ENCODE measurements at places on chromosomes 11 and 22.

GRCh38 chr11:112580864-112581263 is 320.2 kb upstream of the PLET1 start:
- no peak for DNase-seq

- peak; percentile 43 for DNase-seq
Measured at GRCh38 chr11:441418-442274, at the start of gene ANO9. TSS of gene ANO9 (minus strand) at chr11:442011. CDS start at chr11:441926, 85 bp downstream.

GRCh38 chr11:126282736-126283591 is at the start of gene TIRAP:
TSS of gene TIRAP (plus strand) at chr11:126283093. CDS start at chr11:126290895, 7,802 bp downstream.
- peak; percentile 86 for DNase-seq

DNA sequence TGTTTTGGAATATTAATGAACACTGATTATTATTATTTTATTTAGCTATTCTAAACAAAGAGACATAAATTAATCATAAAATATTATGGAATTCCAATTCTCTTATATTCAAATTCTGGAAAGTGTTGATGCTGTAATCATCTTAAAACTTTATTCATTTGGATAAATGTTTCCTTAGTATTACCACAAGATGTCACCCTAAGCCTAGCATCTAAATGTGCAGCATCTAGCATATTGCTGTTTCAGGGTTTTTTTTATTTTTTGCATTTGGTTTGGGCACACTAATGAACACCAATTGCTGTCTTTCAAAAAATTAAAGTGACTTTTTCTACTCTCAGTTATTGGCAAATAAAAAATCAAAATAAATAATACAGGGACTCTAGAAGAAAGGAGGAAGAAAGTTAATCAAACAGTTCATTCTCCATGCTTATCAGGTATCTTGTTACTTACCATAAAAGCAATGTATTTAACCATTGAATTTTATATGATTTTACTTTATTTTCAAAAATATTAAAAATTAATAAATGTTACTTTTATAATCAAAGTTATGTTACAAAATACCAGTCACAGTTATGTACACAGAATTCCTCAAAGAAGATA is 31.8 kb downstream of the DLG2 start:
- no peak for DNase-seq

DNA sequence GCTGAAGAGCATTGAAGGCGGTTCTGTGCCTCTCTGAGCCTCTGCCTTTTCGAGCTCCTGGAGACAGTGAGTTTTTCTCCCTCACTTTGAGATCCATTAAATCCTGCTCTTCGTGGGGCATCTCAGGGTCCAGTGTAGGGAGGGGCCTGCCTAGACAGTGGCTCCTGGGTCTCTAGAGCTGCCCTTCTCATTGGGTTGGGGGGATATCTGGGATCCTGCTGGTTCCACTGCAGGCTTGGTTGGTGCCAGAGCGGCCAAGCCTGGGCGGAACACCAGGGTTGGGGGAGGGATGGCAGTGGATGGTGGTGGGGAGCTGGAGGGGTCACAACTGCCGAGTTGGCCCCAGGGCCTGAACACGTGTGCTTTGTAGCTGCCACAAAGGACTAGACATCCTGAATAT is 52.2 kb upstream of the CARS1 start:
- peak; percentile 12 for DNase-seq

DNA sequence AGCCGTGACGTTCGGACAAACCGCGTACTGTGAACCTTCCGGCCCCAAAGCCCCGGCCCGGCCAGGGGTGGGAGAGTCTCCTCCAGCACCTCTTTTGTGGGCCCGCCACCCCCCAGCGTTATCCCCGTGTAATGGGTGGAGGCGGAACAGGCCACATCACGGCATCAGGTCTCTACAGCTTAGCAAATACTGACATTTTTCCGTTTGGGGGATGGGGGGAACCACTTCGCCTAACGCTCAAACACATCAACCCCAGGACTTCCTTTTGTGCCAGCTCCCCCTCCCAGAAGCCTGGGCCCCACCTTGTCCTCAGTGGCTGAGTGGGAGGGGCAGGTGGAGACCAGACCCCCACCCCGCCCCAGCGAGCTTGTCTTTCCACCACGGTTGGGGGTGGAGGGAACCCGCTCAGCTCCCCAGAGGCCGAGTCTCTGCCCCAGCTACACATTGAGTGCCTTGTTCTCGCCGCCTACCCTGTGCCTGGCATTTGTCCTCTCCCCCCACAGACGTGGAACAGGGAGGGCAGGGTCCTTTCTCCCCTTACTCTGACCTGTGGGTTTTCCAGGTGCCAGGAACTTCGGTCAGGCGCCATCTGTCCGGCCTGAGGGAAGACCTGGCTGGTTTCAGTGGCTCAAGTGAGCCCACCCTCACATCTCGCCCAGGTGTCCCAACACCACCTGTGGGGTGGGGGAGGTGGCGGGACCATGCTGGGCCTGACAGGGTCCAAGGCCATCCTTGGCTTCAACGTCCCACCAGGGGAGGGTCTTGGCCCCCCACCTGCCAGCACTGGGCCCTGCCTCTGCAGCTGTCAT is 29.6 kb downstream of the SBF1 start:
- DNase-seq, result no peak

- DNase-seq, result no peak
Measured at GRCh38 chr11:62256281-62256680, 13.7 kb upstream of the SCGB2A2 start.

DNA sequence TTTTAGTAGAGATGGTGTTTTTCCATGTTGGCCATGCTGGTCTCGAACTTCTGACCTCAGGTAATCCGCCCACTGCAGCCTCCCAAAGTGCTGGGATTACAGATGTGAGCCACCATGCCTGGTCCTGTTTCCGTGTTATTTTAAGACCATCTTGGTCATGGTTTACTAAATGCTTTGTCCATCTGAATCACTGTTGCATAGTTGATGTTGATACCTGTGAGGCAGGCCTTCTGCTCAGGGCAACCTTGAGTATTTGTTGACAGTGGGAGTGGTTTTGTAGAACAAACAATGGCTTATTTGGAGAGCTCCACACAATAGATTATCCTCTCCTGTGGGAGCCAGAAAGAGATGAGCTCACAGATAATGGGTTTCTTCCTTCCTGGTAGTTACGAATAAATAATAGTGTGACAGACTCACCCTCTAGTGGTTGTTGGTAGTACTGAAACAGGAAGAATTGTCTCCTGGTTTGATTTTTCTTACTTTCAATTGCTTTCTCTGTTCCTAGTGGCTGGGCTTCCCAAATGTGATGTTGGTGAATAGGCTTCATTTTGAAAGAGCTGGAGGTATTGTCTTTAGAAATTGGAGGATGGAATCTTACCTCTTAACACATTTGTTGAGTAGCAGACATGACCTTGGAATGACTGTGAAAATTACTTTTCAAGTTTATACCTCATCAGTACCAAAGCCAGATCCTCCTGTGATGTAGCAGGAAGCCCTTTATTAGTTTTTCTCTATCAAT is 39.0 kb downstream of the CTNND1 start:
- DNase-seq, result no peak

DNA sequence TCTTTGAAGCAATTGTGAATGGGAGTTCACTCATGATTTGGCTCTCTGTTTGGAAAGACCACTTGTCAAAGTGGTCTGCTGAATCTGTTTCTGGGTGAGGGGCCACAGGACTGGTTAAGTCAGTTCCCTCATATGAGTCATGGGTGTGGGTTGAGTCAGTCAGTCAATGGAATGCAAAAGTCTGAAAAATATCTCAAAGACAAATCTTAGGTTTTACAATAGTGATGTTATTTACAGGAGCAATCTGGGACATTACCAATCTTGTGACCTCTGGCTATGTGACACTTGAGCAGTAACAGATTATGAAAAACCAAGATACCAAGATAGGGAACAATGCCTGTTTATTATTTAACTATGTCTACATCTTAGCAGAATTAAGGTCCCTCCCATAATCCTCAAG is 311.6 kb downstream of the AASDHPPT start:
- DNase-seq, result no peak

- no peak for DNase-seq
Measured at GRCh38 chr11:33437529-33437928, 180.3 kb downstream of the HIPK3 start.

- DNase-seq, result no peak
Measured at GRCh38 chr22:35177811-35178210, 79.5 kb upstream of the HMGXB4 start.

- DNase-seq, result no peak
Measured at GRCh38 chr11:19940831-19941230, 219.4 kb downstream of the DBX1 start.

DNA sequence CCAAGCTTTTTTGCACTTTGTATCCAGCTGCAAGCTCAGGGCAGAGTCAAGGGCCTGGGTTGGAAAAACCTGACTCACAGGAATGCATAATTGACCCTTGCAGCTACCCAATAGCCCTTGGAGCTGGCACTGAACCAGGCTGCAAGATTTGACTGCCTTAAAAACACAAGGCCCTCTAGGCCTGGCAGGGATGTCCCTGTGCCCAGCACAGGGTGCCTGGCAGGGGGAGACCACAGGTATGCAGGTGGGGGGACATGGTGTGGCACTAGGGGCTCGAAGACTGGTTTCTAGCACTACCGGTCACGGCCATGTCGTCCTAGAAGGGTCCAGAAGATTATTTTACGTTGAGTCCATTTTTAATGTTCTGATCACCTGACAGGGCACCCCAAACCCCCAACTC is 30.2 kb downstream of the SBF1 start:
- DNase-seq, result no peak

DNA sequence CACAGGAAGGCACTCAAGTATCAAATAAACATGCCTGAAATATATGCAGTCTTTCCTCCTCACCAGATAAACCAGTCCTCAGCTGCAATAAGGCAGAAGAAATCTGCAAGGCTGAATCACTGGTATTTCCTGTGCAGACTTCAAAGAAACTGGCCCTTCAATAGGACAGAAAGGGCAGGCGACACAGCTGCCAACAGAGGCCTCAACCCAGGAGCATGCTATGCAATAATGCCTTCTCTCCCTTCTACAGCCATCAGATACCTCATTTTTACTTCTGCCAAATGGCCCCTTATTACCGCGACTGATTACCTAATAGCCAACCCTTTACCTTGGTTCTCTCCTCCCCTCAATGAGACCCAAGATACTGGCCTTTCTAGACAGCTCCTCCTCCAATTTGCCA is 8.0 kb downstream of the NUMA1 start:
- DNase-seq, result no peak

GRCh38 chr22:45583504-45583903 is 80.8 kb downstream of the FBLN1 start:
- no peak for DNase-seq

DNA sequence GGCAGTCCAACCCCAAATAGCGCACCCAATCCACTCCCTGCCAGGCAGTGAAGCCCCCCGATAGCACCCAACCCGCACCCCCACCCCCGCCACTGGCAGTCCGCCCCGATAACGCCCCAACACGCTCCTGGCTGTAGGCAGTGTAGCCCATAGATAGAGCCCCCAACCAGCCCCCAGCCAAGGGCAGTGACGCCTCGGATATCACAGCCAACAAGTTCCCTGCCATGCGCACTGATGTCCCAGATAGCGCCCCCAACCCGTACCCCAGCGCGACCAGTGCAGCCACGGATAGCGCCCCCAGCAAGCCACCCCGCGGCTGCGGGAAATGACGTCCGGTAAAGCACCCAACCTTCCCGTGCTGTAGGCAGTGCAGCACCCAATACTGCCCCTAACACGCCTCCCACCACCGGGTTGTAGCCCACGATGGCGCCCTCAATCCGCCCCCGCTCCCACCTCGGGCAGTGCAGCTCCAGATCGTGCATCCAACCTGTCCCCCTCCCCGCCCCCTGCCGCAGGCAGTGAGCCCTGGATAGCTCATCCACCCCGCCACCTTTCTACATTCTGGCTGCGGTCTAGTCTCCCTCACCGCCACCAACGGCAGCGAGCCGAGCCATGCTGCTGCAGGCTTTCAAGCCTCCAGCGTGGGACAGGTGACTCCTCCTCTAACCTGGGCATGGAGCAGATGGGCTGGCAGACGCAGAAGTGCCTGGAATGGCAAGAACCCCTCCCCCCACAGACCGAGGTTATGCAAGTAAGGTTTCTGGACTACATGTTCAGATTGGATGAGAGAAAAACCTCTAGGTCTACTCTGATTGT is 625 bp downstream of the RFPL2 start:
- DNase-seq, result no peak

DNA sequence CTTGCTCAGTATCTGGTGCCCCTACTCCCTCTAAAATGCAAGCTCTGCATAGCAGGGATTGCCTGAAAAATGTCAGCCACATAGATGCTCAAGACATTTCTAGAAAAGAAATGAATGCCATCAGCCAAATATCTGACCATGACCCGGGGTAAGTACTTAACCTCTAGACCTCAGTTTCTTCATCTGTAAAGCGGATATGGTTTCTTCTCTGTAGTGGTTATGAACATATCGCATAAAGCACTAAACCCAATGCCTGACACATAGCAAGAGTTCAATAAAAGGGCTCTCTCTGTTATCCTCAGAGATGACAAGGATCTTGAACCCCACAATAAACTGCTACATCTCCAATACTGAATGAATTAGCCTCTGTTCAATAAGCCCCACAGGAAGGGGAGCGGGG is 122.6 kb downstream of the ABTB2 start:
- no peak for DNase-seq

DNA sequence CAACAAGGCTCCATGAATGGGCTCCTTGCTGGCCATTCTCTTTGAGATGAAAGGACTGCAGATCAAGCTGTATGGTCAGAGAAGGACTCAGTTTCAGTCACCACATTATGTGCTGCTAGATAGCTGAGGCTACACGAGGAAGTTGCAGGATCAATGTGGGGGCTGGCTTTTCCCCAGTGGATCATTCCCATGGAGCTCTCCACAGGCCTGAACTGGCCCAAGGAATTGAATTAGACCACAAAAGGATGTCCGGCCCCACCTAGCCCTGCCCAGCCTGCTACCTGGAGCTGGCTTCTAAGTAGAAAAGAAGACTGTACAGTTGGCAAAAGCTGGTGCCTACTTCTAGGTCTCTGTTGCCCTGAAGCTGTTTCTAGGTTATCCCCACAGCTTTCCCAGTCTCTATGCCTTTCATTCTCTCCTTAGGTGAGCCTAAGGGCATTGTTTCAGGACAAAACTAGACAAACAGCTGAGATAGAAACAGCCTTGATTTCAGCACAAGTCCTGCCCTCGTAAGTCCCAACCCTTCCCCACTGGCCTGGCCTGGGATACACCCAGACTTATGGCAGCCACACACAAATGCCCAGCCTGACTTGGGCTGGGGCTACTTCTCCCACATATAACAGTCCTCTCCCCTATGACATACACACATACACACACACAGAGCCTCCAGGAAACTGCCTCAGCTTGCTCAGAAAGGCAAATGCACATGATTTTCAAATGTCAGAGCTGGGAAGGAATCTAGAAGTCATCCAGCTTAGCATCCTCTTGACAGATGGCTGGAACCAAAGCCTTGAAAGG is 129.1 kb upstream of the NCAM1 start:
- DNase-seq, result no peak
